ENCODE measurements at places on chromosomes 2 and 18. TPM values are rescaled to one million over a fixed set of nuclear protein-coding genes. Genes with fewer than 3 reads are reported as not detected.

Gene FAM98A
- total RNA-seq, result 111 TPM

Gene ACYP2
- total RNA-seq, result 12.0 TPM

Gene CXCR1
- not detected for total RNA-seq

Gene CFAP210
- not detected for total RNA-seq

Gene KCNIP3
- total RNA-seq, result 2.6 TPM

All from Daoy (cell line).